ENCODE measurements at places on chromosomes 3 and 15.
A peak's percentile ranks its signal among the peaks of the same experiment; 100 is the strongest.

DNA sequence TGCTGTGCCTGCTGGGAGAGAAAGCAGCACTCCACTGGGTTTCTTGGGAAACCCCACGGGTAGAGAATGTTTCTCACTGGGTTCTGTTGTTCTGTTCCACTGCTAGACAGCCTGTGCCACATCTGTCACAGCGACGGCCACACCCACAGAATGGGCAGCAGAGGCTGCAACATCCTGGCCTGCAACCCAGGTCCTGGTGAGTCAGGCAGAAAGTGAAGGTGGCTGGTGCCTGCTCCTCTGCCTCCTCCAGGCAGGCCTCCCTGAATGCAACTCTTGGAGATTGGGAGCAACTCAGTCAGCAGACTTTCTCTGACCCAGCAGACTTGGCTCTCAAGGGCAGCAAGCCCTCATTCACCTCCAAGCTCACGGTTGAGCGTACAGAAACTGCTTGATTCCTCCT, 13.0 kb downstream of the C3orf18 start:
- DNase-seq, result no peak

DNA sequence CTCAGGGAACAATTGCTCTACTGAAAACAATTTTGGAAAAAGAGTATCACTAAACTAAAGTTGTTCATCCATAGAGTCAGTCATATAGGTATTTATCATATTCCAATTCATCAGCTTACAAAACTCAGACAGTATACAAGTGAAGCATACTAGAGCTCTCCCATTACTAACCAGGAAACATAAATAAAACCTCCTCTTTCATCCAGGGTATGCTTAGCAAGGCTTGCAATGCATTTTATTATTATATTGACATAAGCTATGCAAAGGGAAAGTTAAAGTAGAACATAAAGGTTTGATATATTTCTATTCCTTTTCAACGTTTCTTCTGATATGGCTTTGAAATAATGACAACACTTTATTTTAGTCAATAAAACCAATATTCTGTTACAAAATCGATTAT, 106.7 kb downstream of the GOLIM4 start:
- no peak for DNase-seq

DNA sequence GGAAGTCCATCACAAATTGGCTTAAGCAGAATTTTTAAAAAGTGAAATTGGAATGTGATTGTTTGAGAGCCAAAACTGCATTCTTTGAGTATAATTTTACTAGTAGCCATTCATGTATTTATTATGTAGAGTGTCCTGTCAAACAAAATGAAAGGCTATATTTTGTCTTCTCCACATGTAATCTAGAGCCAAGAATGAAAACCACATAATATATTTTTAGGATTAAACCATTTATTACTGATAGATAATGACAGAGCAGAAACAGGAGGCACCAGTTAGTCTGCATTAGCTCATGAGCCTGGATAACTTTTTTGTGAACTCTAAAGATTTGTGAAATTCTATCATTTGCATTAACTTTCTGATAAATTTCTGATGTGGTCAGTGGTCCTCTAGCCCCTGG, 130.2 kb downstream of the FILIP1L start:
- no peak for DNase-seq

DNA sequence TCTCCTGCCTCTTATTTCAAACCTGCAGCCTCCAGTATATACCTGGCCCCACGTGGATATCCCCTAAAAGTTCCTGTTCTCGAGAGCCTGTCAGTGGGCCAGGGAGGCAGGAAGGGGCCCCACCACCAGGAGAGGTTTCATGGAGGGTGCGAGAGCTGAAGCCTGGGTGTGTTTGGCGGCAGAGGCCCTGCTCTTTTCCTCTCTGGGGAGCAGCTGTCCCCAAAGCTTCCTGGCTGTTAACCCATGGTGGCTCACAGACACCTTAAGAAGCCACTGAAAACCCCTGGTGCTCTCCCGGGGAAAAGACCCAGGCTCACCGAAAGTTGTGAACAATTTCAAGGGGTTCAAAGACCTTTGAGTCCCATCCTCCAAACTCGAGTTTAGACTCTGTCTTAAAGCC, 1.1 kb downstream of the PRRT3 start:
- DNase-seq, result no peak

- DNase-seq, result peak; percentile 15
Measured at GRCh38 chr3:36874424-36874823, 70.4 kb downstream of the TRANK1 start.

DNA sequence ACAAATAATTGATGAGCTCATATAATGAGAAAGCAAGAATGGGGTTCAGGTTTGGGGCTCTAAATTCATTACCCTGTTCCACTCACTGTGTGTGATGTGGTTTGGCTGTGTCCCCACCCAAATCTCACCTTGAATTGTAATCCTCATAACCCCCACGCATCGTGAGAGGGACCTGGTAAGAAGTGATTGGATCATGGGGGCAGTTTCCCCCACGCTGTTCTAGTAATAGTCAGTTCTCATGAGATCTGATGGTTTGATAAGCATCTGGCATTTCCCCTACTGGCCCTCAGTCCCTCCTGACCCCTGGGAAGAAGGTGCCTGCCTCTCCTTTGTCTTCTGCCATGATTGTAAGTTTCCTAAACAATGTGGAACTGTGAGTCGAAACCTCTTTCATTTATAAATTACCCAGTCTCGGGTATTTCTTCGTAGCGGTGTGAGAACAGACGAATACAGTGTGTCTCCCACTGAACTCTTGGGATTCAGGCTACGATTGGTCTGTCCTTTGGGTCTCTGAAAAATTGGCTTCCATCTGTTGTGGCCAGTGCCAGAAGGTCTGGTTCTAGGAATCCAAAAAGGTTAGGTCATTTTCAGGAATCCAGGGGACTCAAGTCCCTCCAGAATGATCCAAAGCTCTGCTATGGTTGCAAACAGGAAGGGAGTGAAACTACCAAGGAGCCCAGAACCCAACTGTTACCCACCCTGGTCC, 87.7 kb downstream of the XXYLT1 start:
- DNase-seq, result no peak

GRCh38 chr3:130916507-130917167, 22.8 kb downstream of the ATP2C1 start:
- no peak for DNase-seq

- no peak for DNase-seq
Measured at GRCh38 chr3:119013951-119014350, 20.7 kb downstream of the IGSF11 start.

Measured in NCI-H1417 (cell line).